ENCODE measurements at places on chromosomes 16 and 17. TPM values are rescaled to one million over a fixed set of nuclear protein-coding genes. Genes with fewer than 3 reads are reported as not detected.

DNA sequence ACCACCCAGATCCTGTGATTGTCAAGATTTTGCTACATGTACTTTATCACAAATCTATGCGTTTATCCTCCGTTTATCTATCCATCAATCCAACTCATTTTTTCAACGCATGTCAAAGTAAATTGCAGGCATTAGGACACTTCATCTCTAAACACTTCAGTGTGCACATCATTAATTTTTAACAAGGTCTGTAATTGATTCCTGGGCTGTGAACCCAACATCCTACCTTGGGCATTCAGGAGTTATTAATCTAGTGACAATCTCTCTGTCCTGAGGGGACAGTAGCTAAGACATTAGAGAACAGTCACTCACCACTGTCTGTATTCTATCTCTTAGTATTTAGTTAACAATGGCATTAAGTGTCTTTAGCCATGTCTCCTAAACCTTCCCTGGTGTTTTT lies 264.7 kb downstream of the SOX9 start:
- no peak for DNase-seq

SETD1A gene
- 18.6 TPM for total RNA-seq

OR3A3 gene
- total RNA-seq = not detected

GCGR gene
- total RNA-seq = not detected

Measured in upper lobe of right lung (tissue), 1 donor.